ENCODE measurements at places on chromosomes 3 and 15.

DNA sequence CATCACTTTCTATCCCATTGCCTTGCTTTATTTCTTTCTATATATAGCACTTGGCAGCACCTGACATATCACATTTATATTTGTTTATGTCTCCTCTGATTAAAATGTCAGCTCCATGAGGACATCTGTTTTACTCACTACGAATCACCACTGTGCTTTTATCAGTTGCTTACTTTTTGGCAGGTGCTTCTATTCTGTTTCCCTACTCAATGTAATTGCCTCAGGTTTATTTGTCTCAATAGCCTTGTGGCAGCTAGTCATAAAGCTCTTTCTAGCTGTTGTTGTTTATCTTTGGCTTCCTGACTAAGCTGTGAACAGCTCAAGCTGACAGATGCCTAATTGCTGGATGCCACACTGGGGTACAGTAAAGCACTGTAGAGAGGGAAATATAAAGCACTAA lies 85.5 kb downstream of the VPS13C start:
- DNase-seq, result no peak

DNA sequence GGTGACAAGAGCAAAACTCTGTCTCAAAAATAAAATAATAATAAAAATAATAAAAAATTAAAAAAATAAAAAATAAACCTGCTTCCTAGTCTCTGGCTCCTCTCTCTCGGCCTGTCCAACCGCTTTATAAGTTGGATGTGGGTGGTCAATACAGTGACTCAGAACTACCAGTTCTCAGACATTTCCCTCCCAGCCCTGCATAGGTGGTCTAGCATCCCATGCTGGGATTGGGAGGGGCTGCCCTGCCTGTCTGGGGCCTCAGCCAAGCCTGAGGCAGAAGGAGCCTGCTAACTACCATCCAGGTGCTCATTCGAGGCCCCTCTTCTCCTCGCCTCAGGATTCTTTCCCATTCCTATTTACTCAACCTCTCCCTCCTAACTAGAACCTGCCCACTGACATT lies 33.3 kb upstream of the BLM start:
- DNase-seq, result no peak

GRCh38 chr3:126923423-126923822 lies 59.5 kb upstream of the PLXNA1 start:
- no peak for DNase-seq

DNA sequence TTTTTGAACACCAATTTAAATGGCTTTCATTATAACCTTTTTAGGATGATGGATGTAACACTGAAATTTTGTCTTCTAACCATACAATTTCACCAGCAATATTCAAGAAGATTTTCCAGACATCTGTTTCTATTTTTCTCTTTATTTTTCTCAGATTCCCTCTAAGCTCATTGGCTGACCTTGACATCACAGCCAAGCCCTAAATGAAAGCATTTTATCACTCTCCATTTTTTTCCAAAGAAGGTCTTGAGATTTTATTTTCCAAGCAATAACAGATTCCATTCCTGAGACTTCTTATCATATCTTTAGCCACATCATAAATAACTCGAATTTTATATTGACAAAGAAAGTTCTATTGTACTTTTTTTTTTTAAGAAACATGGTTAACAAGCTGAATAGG lies 392.6 kb upstream of the THBS1 start:
- DNase-seq, result no peak

GRCh38 chr3:120451272-120451761 lies 525 bp upstream of the FSTL1 start:
- no peak for DNase-seq

DNA sequence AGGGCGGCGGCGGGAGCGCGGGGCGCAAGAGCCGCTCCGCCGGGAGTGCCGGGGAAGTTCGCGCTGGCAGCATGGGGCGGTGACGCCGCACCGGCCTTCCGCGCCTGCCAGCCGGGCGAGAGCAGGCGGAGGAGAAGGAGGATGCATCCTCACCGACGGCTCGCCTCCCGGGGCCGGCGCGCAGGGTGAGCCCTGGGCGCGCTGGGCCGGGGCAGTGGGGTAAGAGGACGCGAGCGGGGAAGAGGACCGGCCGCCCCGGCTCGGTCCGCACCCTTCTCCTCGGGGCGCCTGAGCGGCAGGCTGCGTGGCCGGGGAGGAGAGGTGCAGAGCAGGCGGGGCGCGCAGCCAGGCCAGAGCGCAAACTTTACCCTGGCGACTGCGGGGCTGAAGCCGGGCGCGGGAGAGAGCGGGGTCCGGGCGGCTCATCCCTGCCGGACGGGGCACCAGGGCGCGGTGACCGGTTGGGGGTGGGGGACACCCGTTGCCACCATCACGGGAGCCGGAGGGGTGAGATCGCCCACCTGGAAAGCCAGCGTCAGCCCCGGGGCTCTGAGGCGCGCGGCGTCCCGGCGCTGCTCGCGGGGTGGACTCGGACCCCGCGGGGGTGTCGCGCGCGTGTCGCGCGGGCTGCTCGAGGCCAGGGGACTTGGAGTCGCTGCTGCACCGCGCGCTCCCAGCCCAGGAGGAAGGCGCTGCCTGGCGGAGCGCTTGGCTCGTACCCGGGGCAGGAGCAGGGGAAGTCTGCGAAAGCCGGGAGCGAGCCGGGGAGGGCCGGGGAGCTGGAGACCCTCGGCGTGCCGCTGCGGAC lies 542 bp downstream of the GABRA5 start:
- DNase-seq, result no peak
